ENCODE measurements at places on chromosomes 7 and 10. TPM values are rescaled to one million over a fixed set of nuclear protein-coding genes. Genes with fewer than 3 reads are reported as not detected.

The MMD2 gene
- not detected for total RNA-seq

The NPSR1 gene
- not detected for total RNA-seq

DNA sequence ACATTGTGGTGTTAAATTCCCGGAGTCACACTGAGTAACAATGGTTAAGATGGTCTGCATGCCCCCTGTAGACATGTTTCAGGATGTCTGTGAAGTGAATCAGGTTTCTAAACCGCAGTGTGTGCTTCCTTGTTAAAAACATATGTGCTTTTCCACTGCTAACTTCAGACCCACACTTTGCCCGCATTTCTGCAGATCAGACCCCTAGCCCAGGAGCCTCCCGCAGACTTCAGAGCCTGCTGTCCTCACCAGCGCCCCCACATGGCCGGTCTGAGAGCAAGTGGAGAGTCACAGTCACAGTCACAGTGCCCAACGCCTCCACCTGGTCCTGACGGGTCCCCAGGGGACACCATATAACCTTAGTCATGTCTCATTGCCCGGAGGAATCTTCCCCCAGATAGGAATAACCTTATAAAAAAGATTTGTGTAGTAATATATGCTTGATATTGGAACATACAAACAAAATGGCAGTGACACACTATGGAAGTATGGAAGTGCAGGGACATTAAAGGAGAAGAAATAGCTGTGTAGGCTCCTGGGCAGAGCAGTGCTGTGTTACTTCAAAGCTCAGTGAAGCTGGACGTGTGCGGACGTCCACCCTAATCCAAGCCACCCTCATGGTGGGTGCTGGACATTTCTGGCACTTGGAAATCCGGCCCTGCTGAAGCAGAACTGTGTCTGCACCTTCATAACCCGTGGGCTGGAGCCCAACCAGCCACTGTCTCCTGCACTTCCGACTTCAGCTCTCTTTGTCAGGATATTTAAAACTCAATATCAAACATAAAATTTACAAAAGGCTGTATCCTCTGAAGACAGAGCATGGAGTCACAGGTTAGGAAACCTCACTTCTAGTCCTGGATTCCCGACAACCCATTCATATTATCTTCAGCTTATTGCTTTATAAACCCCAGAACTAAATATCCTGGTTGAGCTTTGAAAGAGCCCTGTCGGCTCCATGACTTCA is 29.0 kb downstream of the GSTO2 start:
- peaks cover 18% of the 10 kb centered on the region for H3K4me1 ChIP-seq
- H3K36me3 ChIP-seq = no peaks in the 10 kb centered on the region
- H3K4me3 ChIP-seq = no peak overlapping the region
- peak overlapping the region; percentile 64 for H3K27ac ChIP-seq

DNA sequence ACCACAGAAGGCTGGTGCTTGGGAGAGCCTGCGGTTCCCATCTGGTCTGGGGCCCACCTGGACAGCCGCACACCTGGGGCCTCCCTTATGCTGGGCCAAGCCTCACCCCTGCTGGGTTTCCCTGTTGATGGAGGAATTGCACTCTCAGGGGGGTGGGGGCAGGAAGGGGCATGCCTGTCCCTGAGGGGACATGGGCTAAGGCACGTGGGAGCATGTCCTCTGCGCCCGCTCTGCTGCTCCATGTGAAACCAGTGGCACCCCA is 43.4 kb downstream of the OAT start:
- H3K36me3 ChIP-seq = no peaks in the 10 kb centered on the region
- H3K27me3 ChIP-seq = no peaks in the 10 kb centered on the region

DNA sequence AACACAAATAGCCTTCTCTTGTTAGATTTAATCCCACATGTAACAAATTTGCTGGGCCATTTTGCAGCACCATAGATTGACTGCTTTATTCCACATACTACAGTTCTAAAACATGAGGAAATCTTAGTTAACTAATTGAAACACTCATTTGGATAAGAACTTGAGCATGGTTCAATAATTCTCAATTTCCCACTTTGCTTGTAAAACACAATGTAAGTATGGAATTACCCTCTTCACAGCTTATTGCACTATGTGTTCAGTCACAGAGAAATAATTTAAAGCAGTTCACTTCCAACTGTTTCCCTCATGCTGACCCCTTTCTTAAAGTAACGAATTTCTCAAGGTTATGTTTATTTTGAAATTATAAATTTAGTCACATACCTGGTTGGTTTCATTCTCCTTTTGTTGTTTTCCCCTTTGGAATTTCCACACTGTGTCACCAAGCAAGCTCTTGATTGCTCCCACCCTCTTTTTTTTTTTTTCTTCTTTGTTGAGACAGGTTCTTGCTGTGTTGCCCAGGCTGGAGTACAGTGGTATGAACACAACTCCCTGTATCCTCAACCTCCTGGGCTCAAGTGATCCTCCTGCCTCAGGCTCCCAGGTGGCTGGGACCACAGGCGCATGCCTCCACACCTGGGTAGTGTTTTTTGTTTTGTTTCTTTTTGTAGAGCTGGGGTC is 425.4 kb downstream of the EXOC4 start:
- H3K4me3 ChIP-seq = no peak overlapping the region
- no peaks in the 10 kb centered on the region for H3K4me1 ChIP-seq
- no peak for DNase-seq

DNA sequence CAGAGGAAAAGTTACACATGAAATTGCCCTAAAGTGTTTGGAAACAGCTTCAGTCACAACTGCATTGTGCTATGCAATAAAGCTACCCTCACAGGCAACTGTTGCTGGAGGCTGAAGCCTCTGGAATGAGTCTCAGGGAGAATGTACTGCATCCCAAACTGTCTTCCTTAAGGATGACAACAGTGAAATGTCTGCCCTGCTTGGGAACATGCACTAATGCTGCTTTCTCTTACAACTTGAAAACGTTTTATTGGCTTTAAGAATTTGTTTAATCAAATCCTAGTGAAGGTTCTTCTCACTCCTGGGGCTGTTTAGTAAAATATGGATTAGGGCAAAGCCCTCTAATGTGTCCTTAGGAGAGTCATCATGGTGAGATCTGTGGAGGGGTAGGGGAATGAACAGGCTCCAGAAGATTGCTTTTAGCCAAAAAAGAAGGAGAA is 215.4 kb downstream of the TWIST1 start:
- no peak for DNase-seq
- H3K27ac ChIP-seq = no peak overlapping the region
- no peaks in the 10 kb centered on the region for H3K27me3 ChIP-seq
- no peaks in the 10 kb centered on the region for H3K36me3 ChIP-seq
- no peak overlapping the region for H3K4me3 ChIP-seq

DNA sequence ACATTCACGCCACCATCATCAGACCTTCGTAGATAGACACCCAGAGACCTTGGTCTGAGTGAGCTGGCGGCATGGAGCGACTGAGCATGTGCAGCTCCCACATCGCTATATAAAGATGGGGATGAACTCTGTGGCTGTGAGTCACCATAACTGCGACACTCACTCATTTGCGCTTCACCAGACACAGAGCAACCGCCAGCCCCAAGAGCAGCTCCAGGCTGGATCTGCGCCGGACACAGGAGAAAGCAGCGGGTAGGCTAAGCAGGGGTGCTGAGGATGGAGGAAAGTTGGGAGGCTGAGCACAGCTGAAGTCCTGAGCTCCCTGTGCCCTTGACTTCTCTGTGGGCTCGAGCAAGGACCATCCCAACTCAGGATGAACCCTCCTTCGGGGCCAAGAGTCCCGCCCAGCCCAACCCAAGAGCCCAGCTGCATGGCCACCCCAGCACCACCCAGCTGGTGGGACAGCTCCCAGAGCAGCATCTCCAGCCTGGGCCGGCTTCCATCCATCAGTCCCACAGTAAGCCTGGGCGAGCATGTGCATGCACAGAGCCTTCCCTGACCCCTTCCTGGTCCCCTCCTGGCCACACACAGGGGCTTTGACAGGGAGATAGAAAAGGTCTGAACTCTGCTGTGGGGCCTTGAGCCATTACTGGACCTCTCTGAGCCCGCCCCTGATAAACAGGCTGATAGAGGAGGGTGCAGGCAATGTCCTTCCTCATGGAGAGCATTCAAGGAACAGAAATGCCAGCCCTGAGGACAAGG is at the start of gene OPN4:
Gene OPN4 (plus strand): TSS at position 137 of the 762 bp plus-strand sequence. CDS start 237 bp downstream, at position 374.
- H3K27ac ChIP-seq = no peak within 1 kb of the TSS
- no peaks in the 10 kb centered on the region for H3K36me3 ChIP-seq
- H3K4me1 ChIP-seq = no peaks in the 10 kb centered on the region

DNA sequence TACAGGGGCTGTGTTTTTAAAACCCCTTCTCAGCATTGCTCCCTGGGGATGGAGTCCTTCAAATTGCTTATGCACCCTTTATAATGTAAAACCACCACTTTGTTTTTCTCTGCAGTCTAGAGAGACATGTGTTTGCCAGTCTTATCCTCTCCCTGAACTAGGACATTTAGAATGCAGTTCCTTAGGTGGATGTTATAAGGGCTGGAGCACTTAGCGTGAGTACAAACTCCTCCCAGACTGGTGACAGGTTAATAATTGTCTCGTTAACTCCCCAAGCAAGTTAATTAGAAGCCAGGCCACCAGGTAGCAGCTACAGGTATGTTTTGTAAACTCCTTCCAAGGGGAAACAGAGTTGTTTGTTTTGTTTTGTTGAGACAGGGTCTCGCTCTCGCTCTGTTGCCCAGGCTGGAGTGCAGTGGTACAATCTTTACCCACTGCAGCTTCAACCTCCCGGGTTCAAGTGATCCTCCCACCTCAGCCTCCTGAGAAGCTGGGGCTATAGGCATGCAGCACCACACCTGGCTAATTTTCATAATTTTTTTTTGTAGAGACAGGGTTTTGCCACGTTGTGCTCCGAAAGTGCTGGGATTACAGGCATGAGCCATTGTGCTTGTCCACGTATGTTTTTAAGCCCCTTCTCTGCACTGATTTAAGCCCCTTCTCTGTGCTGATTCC is 100.2 kb downstream of the FAM107B start:
- H3K4me3 ChIP-seq = no peak overlapping the region
- DNase-seq = peak; percentile 86
- no peaks in the 10 kb centered on the region for H3K36me3 ChIP-seq

DNA sequence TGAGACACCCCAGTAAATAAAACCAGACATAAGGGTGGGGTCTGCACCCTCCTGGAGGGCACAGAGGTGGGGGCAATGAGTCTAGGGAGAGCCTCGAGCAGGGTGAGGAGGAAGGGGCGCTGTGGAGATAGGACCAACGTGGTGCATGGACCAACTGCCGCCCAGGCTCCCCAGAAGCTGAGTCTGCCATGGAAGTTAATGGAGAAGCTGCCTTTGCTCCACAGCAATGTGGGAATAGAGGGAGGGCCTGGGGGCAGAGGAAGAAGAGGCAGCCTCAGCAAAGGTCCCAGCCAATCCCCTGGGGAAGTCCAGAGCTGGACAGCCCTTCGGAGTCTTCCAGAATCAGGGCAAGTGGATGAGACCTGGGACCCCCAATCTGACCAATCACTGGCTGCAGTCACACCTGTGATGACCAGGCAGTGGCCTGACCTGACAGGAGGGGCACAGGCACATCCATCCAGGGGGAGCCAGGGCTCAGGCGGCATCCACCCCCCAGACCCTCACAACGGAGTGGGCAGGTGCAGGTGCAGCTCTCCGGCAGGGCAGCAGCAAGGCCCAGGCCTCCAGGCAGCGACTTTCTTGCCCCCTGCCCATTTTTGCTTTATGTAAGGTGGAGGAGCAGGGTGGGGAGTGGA is 242.2 kb upstream of the PPP2R2D start:
- H3K27me3 ChIP-seq = no peaks in the 10 kb centered on the region
- H3K4me1 ChIP-seq = no peaks in the 10 kb centered on the region
- H3K4me3 ChIP-seq = no peak overlapping the region
- no peaks in the 10 kb centered on the region for H3K36me3 ChIP-seq
- H3K27ac ChIP-seq = no peak overlapping the region

Measured in kidney (tissue), 22 donors.